ENCODE measurements at places on chromosomes 6 and 20.

DNA sequence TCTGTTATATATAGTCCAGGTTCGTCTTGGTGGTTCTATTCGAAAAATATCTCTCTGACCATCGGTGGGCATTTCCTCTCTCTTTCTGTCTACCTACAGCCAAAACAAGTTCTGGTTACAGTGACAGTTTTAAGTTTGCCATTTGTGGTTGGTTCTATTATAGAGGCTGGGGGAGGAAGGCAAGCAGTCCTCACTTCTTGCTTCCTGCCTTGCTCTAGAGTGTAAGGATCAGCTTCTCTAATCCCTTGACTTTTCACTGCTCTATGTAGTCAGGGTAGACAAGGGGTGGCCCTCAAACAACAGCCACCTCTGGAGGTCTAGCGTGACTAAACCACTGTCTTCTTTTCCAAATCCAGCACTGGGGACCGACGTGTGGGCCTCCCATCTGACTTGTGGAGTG lies 16.1 kb downstream of the E2F3 start:
- DNase-seq: no peak

- DNase-seq: no peak
These were observed 122.0 kb upstream of the ID4 start for GRCh38 chr6:19715167-19715551.

GRCh38 chr6:128847431-128848210 lies 35.3 kb upstream of the LAMA2 start:
- no peak for DNase-seq

DNA sequence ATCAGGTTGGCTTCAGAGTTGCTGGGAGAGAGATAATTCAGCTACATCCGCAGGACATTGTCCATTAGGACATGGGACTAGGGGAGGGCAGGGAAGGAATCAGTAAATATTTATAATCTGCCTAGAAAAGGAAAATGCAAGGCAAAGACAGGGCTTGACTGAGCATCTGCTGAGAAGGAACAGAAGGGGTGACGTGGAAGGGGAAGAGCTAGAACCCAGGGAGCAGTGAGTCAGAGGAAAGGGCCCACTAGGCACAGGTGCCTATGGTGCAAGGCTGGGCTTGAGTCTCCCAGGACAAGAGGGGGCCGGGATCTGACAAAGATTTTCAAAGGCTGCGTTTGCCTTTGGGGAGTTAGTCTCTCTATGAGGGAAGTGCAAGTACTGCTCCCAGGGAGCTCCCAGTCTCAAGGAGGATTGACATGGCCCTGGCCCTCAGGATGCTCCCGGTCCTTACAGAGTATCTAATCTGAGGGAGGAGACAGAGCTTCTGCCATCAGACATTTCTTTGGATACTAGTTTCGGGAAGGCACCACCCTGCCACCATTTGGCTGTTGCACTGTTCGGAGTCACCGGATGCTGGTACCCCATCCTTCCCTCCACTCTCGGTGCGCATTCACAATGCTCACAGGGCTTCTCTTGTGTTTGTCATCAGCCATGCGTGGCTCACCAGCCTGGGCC lies 21.9 kb downstream of the VEGFA start:
- DNase-seq: no peak

DNA sequence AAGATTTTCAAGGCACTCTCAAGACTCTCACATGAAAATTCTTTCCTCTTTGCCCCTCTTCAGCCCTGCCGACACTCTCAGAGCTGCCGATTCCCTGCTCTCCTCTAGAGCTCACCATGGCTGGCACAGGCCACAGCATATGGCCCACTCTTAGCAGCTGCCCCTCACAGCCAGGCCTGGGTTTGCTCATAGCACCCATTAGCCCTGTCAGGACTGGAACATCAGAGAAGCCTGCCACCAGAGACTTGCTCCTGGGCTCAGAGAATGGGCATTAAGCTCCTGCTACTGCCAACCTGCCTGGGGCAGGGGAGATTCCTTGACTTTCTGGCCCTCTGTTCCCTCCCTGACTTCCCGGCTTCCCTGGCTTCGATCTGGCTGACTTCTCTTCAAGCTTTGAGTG lies 96.7 kb downstream of the LRFN2 start:
- no peak for DNase-seq

DNA sequence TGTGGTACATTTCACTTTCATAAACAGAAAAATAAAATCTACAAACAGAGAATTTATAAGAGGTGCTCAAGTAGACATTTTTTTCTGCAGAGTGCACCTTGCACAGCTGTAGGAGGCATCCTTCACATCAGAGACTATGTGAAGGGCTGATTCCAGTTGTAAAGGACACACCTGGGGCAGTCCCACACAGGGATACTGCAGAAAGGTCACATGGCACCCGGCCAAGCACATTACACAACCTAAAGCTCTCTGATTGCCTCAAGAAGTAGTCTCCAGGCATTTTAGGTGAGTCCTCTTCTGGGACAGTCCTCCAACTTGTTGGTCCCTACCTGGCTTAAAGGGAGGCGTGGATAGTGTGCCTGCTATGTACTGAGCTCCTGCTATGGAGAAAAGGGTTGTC lies 502.9 kb upstream of the NOX3 start:
- DNase-seq: no peak

DNA sequence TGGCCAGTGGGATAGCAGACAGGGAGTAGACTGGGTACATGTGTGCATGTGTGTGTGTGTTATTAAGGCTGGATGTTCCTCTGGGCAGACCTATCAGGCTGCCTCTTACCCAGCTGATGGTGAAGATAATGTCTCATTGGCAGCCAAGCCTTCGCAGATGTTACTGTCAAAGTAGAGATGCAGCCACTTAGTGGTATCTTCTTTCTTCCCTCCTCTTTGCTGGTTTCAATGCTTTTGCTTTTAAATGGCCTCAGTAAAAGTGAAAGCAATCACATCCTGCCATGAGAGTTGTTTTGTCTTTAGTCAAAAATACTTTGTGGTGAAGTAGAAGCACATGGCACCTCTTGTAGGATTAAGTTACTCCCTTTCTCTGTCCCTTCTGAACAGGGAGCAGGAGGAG lies 57.5 kb downstream of the SNRNP48 start:
- no peak for DNase-seq

DNA sequence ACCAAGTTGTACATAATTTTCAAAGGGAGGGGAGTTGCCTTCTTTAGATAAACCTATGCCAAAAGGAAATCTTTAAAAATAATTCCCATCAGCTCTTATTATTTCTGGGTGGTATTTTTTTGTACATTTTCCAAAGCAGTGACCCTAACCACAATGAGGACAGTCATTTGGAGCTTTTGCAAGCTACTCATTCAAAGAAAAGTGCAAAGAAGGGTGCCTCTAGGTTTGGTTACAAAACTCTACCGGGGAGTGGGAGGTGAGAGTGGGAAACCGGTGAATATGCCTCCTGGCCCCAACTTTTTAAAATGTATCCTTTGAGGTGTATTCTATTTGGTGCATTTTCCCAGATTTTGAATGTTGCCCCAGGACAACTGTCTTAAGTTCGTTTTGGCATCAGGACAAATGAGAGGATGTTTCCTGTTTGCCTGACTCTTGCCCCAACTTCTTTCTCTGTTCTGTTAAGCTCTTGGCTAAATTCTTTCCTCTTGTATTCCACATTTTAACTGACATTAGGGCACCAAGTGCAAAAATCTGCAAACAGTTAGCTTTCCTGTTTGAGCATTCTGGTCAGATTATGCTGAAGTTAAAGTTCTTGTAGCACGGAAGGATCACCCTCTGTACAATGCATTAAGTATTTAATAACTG lies 78.9 kb downstream of the SLX4IP start:
- no peak for DNase-seq

GRCh38 chr20:35305682-35306556 lies 13.7 kb upstream of the FAM83C start:
- peak; percentile 100 for DNase-seq

All from RWPE2 (cell line).